ENCODE measurements at places on chromosomes 6 and 20.

DNA sequence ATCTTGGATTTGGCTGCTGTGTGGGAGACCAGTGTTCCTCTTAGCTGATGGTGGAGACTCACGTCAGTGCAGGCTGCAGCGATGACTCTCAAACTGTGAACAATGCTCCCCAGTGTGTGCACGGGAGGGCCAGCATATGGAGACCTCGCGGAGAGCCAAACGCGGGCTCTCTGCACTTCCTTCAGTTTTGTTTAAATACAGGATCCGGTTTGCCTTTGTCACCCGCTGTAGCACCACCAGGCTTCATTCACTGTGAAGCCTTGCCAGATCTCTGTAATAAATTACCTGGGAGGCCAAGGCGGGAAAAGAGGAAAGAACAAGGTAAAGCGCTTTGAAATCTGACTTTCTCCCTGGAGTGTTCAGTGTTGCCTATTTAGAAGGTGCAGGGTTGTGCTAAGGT lies 30.7 kb upstream of the TMEM14A start:
- DNase-seq = no peak

- DNase-seq = no peak
Observed at GRCh38 chr20:62618611-62619529, 23.4 kb upstream of the SLCO4A1 start.

DNA sequence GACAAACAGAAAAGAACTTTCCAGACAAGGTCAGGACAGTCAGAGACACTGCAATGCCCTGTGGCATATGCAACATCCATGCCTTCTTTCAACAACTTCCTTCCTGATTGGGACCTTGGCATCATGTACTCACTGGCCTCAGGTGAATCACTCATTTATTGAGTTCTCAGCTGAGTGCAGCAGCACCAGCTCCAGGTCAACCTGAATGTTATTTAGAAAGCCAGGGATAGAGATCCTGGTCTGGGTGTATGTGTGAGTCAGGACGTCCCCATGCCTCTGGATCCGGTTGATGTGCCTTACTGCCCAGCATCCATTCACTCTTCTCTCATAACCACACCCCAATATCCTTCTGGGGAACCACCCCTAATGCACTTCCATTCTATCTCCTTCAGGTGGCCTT lies 54.4 kb downstream of the SNRNP48 start:
- DNase-seq = no peak

- DNase-seq = no peak
Observed at GRCh38 chr6:84333842-84334241, 106.4 kb upstream of the CEP162 start.

DNA sequence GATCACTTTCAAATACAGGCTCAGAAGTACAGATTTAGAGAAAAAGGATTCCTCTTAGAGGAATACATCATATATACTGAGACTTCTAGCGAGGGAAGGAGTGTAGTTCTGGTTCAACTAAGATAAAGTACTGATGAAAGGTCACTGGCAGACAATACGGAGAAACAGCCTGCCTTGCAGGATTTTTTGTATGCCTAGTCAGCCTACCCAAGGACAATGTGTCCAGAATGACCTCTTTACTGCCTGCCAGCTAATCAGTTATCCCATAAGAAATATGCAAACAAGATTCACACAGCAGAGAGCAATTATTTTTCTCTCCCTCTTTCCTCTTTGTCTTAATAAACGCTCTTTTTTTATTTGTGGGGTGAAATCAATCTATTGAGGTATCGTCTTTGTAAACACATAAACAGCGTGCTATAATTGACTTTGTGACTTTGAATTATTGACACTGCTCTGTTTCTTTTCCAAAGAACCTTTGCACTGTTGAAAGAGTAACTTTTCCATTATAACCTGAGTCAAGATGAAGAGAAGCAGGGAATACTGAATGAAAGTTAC lies 1.4 kb upstream of the TSPYL4 start:
- DNase-seq = peak; percentile 40

- no peak for DNase-seq
Observed at GRCh38 chr20:36812594-36813463, 39.3 kb upstream of the DSN1 start.

GRCh38 chr20:10857352-10858070 lies 183.7 kb upstream of the JAG1 start:
- DNase-seq = peak; percentile 43

GRCh38 chr20:3101737-3102574 lies 17.4 kb upstream of the AVP start:
- no peak for DNase-seq

DNA sequence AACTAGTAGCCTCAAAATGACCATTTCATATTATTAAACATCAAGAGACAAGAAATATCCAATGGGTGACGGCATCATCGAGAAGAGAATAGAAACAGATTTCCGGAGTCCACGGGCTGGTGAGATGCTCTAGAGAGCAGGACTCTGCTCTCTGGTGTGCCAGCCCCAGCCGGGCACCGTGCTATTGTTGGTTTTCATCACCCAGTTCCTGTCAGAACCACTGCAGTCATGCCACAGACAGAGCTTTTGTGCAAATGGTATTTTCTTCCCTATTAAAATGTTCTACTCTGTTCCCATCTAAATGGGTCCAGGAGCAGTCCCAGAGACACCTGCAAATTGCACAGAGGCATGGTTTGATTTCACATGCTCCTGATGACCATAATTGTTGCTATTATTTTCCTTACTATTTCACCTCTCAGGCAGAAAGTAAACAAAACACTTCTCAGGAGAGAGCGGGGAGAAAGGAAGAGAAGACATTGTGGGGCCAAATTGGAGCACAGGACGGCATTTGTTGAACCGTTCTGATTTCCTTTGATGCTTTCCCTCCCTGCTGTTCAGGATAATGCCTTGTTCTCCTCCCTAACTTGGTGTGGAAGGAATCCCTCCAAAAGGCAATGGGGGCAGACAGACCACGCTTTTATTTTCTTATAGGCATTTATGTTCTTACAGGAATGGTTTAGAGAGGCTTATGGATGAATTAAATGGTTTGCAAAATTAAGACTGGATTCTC lies 11.4 kb upstream of the RAMACL start:
- DNase-seq = no peak

DNA sequence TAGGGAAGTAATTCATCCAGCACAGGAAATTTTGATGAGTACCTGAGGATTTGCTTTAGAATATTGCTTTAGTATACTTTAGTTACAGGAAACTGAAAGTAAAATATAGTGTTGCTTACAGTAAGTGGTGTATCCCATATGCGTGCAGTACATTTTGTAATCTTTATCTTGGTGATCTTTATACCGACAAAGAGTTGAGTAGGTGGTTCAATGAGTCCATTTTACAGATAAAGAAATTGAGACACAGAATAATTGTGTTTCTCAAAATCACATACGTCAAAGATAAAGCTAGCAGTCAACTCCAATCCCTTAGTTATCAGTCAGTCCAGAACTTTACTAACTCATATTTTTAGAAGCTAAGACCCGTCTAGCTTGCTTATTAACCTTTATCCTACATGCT lies 65.8 kb upstream of the E2F3 start:
- DNase-seq = no peak
